Activated CD4-positive, alpha-beta T cell treated with anti-CD3 and anti-CD28 coated beads for 1 hour (primary cell): ENCODE measurements at places on chromosomes 4 and X.

DNA sequence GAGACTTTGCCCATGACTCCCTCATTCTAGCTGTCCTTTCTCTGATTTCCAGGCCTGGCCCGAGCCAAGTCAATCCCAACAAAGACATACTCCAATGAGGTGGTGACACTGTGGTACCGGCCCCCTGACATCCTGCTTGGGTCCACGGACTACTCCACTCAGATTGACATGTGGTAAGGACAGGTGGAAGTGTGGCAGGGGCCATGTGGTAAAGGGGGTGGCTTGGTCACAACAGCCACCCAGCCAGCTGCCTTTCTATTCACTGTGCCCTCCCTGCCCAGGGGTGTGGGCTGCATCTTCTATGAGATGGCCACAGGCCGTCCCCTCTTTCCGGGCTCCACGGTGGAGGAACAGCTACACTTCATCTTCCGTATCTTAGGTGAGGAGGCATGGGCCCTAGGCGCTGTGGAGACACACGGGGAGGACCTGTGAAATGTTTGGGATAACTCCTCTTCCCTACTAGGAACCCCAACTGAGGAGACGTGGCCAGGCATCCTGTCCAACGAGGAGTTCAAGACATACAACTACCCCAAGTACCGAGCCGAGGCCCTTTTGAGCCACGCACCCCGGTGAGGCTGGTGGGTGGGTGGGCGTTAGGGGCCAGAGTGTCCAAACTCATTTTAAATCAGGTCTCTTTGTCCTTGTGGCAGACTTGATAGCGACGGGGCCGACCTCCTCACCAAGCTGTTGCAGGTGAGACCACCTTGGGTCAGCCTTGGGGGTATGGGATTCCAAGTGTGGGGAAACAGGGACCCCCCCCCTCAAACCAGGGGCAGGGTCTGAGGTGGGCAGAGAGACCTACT, 6.1 kb upstream of the USP11 start:
- DNase-seq: no peak

DNA sequence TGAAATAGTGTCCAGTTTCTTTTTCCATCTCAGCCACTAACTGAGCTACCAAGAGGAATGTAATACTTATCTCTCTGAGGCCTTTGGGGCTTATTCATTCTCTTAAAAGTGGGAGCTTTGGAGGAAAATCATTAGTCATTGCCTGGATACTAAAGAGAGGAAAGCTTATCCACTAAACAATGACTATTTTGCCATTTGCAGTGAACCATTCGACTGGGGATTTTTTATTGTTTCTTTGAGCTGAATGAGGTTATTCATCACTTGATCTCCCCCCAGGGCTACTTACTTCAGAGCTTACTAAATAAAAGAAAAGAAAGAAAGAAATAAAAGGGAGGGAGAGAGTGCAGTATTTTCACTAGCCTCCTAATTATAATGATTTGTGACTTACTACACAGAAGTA, 1329.5 kb upstream of the TENM3 start:
- no peak for DNase-seq

DNA sequence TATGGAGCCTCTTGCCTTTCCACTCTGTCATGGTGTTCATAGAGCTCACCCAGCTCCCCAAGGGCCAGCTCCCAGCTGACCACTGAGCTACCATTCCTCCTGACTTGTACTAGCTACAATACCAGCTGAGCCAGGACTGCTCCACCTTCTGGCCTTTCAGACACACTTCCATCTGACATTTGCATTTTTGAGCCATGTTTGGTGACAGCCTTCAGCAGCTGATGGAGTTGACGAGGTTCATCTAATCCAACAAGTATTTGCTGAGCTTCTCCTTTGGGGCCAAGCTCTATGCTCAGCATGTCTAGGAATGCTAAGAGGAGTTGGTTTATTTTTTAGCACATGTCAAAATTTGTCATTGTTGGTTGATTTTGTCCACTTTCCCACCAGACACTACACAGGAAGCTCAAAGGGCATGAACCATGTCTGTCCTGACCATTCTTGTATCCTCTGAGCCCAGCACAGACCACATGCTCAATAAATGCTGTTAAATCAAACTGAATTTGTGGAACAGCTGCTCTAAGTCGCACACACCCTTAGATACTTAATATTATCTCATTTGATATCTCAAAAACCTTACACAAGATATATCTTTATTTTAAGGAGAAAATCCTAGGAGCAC, 142.6 kb upstream of the PPARGC1A start:
- DNase-seq: no peak

- no peak for DNase-seq
These were observed 82.5 kb upstream of the MSX1 start for GRCh38 chr4:4776934-4777333.

DNA sequence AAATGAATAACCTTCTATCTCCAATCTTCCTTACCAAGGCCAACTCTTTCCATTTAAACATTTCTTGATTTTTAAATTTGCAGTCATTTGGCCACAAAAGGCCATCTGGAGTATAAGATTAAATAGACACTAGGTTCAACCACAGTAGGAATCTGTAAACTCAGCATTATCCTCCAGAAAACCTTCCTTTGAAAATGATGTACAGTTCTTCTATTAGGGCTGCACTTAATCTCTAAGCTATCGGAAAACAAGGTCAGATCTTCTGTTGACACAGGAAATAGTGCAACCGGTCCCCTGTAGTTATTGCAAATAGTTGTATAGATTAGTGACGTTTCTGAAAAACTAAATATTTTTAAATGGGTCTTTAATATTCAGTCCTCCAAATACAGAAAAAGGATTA, 359.0 kb upstream of the ATOH1 start:
- DNase-seq: no peak
